ENCODE measurements at places on chromosomes 3 and 15.

DNA sequence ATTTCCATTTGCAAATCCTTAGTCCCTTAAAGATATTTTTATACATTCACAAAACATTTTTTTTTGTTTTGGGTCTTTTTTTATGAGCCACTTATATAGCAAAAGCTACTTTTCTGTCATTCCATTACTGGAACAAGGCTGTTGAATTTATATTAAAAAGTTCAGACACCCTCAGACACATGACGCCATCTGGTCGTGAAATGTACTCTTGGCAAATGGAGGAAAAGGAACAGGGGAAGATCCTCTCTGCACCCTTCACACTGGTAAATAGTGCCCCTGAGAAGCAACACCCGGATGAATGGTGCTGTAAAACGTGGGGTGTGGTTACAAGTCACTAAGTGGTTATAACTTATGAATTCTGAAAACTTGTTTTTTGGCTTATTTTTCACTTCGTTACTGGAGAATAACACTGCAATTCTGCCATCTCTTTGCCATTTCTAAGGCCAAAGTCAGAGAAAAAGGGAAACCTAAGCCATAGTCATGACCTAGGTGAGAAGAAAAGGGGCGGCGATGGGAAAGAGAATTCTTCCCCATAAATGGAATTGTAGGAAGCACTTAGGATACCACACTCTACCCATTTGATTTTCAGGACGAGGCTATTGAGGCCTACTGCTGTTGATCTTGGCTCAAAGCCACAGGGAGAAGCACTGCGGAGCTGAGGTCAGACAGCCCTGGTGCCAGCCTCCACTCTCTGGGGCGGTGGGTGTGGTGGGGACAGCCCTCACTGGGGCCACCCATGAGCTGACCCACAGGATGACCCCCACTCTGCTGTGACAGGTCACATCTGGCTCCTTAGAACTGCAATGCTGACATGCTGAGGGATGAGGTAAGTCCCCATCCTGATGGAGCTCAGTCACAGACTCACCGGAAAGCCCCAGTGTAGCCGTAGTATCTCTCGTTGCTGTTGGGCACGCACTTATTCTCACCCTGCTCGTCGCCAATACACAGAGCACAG, 21.9 kb downstream of the LTF start:
- DNase-seq, result no peak

DNA sequence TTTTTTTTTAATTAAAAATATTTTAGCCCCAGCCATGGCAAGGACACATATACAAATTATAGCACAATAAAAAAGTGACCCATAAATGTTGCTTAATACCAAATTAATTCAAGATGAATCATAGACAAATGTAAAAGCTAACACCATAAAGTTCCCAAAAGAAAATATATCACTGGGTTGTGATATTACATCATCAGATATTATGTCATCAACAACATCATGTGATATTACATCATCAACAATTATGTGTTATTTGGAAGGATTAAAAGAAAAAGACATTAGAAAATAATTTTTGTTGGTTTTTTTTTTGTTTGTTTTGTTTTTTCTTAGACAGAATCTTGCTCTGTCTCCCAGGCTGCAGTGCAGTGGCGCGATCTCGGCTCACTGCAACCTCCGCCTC, 34.5 kb upstream of the ABHD10 start:
- no peak for DNase-seq

GRCh38 chr3:67995206-67995605, 340.8 kb upstream of the SUCLG2 start:
- no peak for DNase-seq

GRCh38 chr3:154182975-154183374, 61.8 kb downstream of the ARHGEF26 start:
- no peak for DNase-seq

DNA sequence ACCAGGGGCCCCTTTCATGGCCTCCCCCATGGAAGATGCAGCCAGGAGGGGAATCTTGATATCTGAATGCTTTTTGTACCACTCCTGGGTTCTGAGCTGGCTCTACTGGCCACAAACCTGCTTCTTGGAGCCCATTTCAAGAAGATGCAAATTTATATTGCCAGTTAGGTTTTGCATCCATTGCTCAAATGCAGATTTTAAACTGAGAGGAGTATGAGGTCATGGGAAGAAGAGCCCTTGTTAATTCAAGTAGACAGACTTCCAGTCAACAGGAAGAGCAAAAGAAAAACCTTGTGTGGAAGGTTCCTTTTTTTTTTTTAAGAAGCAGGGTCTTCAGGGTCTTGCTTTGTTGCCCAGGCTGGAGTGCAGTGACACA, 133.5 kb downstream of the PDZRN3 start:
- no peak for DNase-seq

DNA sequence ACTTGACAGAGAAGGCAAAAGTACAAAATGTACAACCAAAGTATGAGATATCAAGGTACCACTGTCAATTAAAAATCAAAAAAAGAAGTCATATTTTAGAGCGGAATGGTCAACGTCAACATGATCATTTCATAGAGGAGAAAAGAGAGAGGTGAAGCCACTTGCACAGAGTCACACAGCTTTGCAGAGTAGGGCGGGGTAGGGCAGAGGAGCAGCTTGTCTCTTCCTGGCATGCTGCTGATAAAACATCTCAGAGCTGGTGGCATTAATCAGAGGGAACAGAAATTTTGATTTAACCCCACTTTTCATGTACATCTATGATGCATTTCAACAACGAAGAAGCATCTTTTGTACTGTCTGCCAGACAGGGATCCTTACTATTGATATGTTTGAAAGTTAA, 5.2 kb upstream of the IGF1R start:
- DNase-seq, result no peak

DNA sequence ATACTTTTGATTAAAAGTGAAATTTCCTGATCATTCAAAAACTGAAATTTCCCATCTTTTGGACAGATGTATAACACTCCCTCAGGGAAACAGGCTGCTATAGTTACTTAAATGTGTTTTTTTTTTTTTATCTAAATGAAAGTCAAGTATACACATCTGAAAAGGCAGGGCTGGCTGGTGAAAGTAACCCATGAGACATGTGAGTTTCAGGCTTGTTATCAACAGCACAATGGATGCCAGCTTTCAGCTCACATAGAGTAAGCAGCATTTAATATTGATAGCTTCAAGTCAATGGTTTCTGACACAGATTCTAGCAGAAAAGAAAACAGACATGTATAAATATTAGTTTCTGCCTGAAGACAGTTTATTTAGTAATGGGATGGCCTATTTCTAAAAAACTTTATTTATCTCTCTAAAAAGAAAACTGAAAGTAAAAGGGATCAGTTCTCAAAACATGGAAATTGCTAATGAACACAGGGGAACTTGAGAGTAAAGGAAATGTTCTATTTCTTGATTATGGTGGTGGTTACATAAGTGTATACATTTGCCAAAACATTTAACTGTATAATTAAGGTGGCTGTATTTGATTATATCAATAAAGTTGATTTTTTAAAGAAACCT, 89.7 kb upstream of the CMC1 start:
- DNase-seq, result no peak

- DNase-seq, result no peak
Observed at GRCh38 chr3:50418850-50419249, 59.5 kb upstream of the TMEM115 start.

GRCh38 chr3:124063197-124063909, 71.4 kb upstream of the ROPN1 start:
- DNase-seq, result no peak

- DNase-seq, result no peak
Observed at GRCh38 chr3:119637679-119638477, 22.5 kb downstream of the POPDC2 start.

DNA sequence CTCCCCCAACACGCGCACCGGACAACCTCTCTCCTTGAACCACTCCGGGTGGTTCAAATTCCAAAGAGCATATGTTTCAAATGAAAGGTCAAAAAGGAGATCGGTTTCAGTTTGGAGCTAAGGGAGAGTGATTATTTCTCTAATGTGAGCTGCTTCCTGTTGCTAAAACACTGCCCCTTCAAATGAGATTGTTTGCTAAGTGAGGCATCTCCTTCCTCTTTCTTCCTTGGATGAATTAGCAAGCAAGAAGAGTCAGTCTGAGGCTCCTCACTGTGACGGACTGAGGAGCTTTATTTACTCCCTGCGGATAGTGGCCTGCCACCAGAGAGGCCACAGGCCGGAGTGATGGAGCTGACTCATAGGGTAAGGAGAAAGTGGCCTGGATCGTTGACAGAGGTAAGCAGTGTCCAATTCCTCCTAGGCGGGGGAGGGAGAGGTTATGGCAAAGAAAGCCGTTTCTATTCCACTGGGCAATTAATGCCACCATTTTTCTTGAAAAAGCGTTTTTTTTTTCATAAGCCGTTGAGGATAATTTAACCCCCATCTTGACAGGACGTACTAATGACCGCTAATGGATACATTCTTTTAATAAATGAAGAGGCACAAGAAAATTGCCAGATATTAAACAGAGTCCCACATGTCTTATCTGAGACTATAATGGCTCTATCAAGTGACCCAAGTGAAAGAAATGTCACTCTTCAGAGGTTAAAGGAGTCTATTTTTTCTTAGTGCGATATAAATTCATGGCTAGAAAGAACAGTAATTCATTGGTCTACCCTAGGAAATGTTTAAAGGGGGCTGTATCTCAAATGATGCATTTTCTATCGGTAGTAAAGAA, 167.0 kb upstream of the ANKRD28 start:
- DNase-seq, result no peak

- no peak for DNase-seq
Observed at GRCh38 chr15:52803467-52804306, 13.6 kb upstream of the ONECUT1 start.

DNA sequence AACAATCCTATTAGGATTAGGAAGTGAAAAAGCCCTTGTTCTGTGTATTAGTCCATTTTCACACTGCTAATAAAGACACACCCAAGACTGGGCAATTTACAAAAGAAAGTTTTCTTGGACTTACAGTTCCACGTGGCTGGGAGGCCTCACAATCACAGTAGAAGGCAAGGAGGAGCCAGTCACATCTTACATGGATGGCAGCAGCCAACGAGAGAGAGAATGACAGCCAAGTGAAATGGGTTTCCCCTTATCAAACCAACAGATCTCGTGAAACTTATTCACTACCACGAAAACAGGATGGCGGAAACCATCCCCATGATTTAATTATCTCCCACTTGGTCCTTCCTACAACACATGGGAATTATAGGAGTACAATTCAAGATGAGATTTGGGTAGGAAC, 248.2 kb upstream of the KCNMB2 start:
- DNase-seq, result no peak

- DNase-seq, result no peak
Observed at GRCh38 chr3:167691366-167691765, 37.6 kb upstream of the WDR49 start.

- no peak for DNase-seq
Observed at GRCh38 chr3:184908859-184909258, 96.9 kb downstream of the VPS8 start.

DNA sequence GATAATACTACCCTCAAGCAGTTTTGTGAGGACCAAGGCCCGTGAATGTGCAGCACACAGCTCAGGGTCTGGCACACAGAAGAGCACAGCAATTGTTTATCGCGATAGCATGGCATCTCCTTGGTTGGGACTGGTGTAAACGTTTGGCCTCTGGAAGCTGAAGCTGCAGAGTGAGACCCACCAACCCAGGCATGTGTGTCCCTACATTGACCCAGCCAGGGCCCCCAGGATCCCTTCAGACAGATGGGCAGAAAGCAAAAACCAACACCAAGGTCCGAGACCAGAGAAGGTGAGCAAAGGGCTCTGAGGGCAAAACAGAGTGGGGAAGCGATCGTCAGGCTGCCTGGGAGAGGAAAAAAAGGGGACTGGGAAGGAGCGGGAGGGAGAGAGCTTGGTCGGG, 12.6 kb upstream of the PSTPIP1 start:
- DNase-seq, result no peak

DNA sequence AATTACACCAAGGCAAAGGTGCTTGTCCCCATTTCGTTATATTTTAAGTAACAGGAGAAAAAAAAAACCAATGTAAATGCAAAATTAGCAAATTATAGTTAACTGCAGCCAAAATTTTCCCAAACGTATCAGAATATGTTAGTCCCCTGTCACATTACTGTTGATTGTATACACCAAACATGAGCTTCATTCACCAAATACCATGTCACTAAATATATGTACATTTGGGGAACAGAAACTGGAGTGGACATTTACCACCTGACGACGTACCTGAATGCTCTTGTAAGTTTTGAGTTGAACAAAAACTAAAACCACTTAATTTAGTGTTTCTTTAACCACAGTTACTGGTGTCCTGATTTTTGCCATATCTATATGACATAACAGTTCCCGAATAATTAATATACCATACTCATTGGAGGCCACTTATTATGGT, 3.3 kb upstream of the FOXP1 start:
- no peak for DNase-seq

- DNase-seq, result no peak
Observed at GRCh38 chr3:154656486-154656885, 226.5 kb upstream of the GPR149 start.

DNA sequence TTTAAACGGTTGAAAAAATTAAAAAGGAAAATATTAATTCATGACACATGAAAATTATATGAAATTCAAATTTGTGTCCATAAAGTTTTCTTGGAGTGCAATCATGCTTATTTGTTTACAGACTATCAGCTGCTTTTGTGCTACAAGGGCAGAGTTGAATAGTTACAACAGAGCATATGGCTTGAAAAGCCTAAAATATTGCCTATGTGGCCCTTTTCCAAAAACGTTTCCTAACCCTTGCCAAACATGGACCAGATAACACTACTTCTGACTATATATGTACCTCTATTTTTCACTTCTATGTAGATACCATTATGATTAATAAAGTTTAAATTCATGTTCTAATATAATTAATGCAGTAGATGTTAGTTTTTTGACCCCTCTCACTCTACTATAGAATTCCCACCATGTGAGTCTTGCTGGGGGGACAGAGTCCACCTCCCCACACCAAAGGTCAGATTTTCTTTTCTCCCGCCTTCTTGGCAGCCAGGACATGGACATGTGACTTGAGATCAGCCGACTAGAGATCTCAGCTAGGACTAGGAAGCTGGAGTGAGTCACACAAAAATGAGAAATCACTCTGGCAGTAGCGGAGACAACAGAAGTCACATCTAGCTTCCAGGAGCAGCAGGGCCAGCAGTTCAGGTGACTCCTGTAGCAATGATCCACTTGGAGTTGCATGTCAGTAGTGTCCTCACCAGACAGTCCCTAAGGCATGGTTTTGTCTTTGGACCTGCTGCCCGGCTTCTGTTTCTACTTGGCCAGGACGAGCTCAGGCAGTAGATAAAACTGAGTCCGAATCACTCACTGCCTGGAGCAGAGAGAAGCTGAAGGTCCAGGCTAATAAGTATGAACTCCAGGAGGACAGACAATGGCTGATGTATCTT, 22.4 kb downstream of the CIAO2A start:
- DNase-seq, result no peak

DNA sequence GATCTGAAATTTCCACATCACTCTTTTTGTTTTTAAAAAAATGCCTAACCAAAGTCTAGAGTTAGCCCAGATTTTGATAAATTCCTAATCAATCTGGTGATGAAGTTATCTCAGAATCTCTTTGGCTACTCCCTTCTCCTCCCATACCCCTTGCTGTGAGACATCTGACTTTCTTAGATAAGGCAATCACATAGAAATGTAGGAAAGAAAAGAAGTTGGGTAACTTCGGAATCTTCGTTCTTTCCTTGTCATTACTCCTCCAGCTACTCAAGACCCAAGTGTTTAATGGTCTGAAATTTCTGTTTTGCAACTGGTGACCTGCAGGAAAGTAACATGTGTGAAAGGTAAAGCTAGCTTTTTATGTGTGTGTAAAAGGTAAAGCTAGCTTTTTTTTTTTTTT, 37.8 kb downstream of the MYL3 start:
- DNase-seq, result no peak
